Midbrain (tissue), 1 donor: ENCODE measurements at places on chromosomes 11 and 22.
A peak's percentile ranks its signal among the peaks of the same experiment; 100 is the strongest.

GRCh38 chr22:46082633-46083032 lies 67.7 kb upstream of the PPARA start:
- DNase-seq: no peak

GRCh38 chr11:13278609-13279486 lies 1.3 kb downstream of the BMAL1 start:
- no peak for DNase-seq

DNA sequence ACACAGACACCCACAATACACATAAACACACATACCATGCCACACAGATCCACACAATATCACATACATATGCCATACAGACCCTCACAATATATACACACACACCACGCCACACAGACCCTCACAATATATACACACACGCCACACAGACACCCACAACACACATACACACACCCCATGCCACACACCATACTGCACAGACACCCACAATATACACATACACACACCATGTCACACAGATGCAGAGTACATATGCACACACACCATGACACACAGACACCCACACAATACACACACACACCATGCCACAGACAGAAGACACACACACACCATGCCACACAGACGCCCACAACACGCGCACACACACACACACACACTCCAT lies 43.6 kb downstream of the SHISAL1 start:
- no peak for DNase-seq

DNA sequence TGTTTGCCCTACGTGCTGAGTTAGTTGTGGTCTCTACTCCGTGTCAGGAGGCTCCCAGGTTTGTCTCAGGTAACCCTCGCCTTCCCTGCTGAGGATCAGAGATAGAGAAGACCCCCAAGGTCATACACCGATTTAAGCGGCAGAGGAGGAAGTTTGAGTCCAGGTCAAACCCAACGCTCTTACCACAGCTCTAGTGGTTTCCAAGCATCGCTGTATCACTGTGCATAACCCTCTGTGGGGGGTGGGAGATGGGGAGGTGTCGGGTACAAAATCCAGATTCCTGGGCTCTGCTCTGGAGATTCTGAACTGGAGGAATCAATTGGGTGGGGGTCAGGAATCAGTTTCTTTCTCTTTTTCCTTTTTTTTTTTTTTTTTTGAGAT lies 627 bp downstream of the DNAJC4 start:
- no peak for DNase-seq

GRCh38 chr22:33476206-33476605 lies 418.0 kb upstream of the SYN3 start:
- no peak for DNase-seq

- peak; percentile 24 for DNase-seq
Measured at GRCh38 chr11:7665473-7666291, 7.6 kb downstream of the CYB5R2 start.

- DNase-seq: peak; percentile 13
Measured at GRCh38 chr11:63639199-63639832, 25.1 kb upstream of the PLAAT3 start.

- DNase-seq: no peak
Measured at GRCh38 chr22:47210112-47210657, 447.7 kb downstream of the TBC1D22A start.

DNA sequence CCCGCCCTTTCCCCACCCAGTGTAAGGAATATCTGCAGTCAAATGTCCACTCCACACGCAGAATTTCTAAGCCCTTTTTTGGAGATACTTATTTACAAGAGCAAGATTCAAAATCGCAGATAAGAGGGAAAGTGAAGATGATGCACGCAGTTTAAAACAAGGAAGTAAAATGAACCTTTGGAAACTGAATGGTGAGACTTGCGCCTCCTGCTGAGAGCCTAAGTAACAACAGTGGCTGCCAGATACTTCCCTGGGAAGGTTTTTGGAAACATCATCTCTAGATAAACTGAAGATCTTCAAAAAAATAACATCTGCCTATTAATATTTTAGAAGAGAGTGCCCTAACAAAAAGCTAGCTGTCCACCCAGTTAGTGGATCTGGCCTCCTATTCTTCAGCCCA lies 963.1 kb upstream of the FAT3 start:
- no peak for DNase-seq

- no peak for DNase-seq
Measured at GRCh38 chr11:75762885-75763284, 5.7 kb upstream of the DGAT2 start.
